Hematopoietic multipotent progenitor cell treated with erythropoietin and hydrocortisone succinate and interleukin-3 and kit ligand, for 6 days (in vitro differentiated cells): ENCODE measurements at places on chromosomes 2 and 18.
A peak's percentile ranks its signal among the peaks of the same experiment; 100 is the strongest.

GRCh38 chr2:158750458-158751125 is 44.5 kb upstream of the DAPL1 start:
- DNase-seq, result no peak

- peak; percentile 58 for DNase-seq
Measured at GRCh38 chr18:54558609-54559585, 32.1 kb upstream of the DYNAP start.

- DNase-seq, result no peak
Measured at GRCh38 chr2:199195927-199196502, 261.7 kb downstream of the SATB2 start.

DNA sequence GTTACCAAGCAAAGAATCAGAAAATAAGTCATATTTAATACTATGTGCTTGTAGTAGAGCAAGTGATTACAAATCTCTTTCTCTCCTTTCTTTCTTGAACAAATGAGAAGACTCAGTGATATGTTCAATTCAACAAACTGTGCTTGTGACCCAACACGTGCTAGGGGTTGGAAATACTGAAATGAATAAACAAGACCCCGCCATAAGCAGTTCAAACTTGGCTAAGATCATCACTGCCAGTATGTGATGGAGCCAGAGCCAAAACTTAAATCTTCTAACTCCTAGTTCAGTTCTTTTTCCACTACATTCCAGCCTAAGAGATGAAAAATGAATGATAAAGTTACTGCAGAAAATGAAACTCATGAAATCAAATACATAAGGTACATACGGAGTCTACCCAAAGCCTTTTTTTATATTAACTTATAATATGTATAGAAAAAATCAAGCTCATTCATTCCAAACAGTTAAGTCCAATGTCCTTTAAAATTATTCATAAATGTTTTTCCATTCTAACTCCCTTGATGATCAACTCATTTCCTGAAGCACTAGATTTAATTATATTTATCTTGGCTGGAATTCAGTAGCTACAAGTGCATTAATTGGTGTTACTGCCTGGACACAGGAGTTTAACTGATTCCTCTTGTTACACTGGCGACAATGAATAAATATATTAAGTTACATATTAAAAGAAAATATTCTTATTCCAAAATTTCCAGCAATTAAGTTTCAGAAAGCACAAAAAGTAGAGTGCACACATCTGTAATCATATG is 36.0 kb downstream of the GALNT3 start:
- DNase-seq, result no peak

- DNase-seq, result no peak
Measured at GRCh38 chr2:190853531-190854383, 26.9 kb upstream of the GLS start.

DNA sequence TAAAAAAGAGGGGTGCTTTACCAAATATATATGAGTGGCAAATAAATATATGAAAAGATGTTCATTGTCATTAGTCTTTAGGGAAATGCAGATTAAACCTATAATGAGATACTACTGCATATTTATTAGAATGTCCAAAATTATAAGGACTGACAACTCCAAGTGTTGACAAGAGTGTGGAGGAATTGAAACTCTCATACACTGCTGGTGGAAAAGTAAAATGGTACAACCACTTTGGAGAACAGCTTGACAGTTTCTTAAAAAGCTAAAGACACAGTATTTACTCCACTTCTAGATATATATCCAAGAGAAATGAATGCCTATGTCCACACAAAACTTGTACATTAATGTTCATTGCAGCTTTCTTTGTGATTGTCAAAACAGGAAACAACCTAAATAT is 50.4 kb downstream of the PLEK start:
- DNase-seq, result no peak

- no peak for DNase-seq
Measured at GRCh38 chr18:11522992-11523391, 86.4 kb upstream of the SLC35G4 start.

DNA sequence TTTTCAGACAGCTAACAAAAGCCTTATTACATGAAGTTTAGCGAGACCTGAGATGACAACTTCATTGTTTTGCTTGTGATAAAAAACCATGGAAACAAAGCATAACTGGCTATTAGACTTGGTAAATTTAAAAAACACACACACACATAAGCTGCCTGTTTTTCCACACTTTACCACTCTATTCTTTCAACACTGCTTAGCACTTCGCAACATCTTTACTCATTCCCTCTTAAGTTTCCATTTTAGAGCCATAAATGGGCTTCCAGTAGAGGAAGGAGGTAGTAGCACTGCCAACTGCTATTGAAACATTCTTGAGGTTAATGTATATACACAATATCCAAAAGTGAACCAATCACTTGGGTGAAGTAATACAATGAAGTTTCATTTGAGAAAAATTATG is 54.1 kb downstream of the BAZ2B start:
- peak; percentile 12 for DNase-seq

DNA sequence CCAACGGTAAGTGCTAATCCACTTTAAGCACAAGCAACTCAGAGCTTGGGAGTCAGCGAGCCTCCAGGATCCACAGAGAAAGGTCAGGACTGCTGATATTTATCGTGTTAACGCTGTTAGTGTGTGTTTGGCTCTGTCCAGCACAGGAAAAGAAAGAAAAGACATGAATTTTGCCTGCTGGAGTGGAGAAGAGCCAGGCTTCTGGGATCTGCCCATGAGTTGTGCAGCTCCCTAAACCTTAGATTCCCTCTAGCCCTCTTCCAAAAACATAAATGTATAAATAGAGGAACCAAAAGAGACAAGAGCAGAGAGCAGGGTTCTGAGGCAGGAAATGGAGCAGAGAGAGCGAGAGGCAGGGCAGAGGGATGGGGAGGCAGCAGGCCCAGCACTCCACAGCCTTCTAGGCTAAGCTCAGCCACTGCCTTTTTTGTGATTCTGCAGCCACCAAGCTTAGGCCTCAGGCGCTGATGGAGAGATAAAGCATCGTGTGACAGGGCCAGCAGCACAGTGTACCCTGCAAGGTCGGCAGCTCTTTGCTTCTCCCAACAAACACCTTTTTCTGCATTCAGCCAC is 14.5 kb upstream of the MAT2A start:
- DNase-seq, result peak; percentile 75

- DNase-seq, result no peak
Measured at GRCh38 chr2:216289470-216289869, 82.8 kb downstream of the MARCHF4 start.

- peak; percentile 74 for DNase-seq
Measured at GRCh38 chr18:24176727-24177416, 38.0 kb downstream of the CABYR start.

DNA sequence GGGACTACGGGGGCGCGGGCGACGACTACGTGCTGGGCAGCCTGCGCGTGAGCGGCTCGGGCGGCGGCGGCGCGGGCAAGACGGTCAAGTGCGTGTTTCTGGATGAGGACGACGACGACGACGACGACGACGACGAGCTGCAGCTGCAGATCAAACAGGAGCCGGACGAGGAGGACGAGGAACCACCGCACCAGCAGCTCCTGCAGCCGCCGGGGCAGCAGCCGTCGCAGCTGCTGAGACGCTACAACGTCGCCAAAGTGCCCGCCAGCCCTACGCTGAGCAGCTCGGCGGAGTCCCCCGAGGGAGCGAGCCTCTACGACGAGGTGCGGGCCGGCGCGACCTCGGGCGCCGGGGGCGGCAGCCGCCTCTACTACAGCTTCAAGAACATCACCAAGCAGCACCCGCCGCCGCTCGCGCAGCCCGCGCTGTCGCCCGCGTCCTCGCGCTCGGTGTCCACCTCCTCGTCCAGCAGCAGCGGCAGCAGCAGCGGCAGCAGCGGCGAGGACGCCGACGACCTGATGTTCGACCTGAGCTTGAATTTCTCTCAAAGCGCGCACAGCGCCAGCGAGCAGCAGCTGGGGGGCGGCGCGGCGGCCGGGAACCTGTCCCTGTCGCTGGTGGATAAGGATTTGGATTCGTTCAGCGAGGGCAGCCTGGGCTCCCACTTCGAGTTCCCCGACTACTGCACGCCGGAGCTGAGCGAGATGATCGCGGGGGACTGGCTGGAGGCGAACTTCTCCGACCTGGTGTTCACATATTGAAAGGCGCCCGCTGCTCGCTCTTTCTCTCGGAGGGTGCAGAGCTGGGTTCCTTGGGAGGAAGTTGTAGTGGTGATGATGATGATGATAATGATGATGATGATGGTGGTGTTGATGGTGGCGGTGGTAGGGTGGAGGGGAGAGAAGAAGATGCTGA is 1.4 kb downstream of the SOX11 start:
- no peak for DNase-seq

GRCh38 chr2:468648-469336 is 180.9 kb upstream of the ALKAL2 start:
- no peak for DNase-seq

- DNase-seq, result no peak
Measured at GRCh38 chr2:156756516-156756915, 320.3 kb downstream of the GPD2 start.

- DNase-seq, result no peak
Measured at GRCh38 chr2:233690444-233690843, 2.2 kb upstream of the UGT1A6 start.

- DNase-seq, result no peak
Measured at GRCh38 chr2:225431105-225431863, 31.8 kb downstream of the NYAP2 start.

DNA sequence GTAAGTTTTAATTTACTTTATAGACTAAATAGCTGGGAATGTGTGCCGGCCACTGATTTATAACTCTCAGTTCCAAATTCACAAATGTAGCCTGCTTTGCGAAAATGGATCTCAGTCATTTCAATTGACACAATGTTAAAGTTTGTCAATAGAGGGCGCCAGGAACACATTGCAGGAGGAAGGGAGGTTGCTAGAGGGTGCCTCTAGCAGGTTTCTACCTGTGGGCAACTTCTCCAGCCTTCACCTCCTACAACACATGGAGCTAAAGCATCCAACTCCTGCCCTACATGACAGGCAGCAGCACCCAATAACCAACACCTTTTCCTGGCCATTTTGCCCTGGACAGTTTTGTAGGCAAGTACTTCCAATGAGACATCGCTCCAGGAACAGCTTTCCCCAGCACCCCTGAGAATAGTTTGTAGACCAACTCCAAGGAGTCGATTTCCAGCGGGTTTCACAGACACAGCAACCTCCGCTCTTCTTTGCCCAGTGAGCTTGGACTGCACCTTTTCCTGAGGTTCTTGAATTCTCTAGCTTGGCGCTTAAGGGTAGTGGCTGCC is 784.8 kb upstream of the CDH2 start:
- DNase-seq, result peak; percentile 67

GRCh38 chr18:23020555-23021294 is 87.6 kb downstream of the RBBP8 start:
- no peak for DNase-seq

GRCh38 chr2:236711440-236711839 is 141.8 kb downstream of the ACKR3 start:
- DNase-seq, result peak; percentile 6

DNA sequence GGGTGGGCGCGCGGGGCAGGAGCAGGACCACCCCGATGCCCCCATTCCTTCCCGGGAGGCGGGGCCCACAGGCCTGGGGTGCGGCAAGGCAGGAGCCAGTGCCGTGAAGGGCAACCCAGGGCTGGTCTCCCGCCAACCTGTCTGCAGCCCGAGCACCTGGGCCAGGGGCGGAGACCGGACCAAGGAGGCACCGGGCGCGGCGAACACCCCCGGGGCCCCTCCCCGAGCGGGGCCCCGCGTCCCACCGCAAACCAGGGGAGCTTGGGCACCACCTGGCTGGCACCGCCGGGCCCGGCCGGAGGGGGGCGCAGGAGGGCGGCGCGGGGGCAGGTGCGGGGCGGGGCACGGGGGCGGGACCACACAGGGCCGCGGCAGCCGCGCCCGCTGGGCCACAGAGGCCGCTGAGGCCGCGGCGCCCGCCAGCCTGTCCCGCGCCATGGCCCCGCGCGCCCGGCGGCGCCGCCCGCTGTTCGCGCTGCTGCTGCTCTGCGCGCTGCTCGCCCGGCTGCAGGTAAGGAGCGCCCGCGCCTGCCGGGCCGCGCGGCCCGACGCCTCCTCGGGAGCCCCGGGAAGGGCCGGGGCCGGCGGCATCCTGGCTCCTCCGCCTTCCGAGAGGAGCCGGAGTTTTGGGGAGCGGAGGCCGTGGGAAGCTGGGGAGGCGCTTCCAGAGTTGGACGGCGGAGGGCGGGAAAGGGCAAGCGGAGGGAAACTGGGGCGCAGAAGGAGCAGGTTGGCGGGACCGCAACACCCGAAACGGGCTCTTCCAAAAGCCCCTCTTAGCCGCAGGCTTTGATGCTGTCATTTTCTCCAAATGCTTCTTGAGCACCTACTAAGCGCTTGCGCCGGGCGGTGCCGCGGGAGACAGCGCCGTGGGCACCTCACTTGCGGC is at the start of gene TNFRSF11A:
Gene TNFRSF11A (plus strand): TSS at position 394 of the 889 bp plus-strand sequence. CDS start 43 bp downstream, at position 437.
- peak; percentile 61 for DNase-seq

GRCh38 chr2:109226622-109227021 is 97.6 kb downstream of the SH3RF3 start:
- DNase-seq, result no peak

DNA sequence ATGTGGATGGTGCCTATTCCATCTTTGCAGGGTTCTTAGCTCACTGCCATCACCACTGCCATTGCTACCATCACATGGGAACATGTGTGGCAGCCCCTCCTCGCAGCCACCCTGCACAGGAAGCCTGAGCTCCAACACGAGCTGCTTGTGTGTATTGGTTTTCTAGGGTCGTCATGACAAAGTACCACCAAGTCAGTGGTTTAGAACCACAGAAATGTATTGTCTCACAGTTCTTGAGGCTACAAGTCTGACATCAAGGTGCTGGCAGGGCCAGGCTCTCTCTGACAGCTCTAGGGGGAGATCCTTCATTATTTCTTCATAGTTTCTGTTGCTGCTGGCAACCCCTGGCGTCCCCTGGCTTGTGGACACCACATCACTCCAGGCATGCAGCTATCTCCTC is 10.3 kb upstream of the IL1R2 start:
- no peak for DNase-seq

GRCh38 chr2:173373290-173373689 is 18.6 kb downstream of the CDCA7 start:
- no peak for DNase-seq

DNA sequence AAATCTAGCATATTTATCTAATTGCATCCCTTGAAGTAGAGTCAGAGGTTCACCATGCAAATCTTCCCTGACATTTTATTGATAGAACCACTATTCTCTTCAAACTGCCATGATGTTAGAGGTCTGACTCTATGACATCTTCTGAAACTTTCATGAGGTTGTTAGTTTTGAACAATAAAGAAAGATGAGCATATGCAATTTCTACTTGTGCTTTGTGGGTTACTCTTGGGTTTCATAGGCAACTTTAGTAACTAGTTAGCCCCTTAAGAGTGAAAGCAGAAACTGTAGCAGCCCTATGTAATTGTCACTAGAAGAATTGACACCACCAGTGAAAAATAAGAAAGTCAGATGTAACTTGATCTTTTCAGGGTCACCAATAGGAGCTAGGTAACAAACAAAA is 53.1 kb upstream of the ZEB2 start:
- no peak for DNase-seq

DNA sequence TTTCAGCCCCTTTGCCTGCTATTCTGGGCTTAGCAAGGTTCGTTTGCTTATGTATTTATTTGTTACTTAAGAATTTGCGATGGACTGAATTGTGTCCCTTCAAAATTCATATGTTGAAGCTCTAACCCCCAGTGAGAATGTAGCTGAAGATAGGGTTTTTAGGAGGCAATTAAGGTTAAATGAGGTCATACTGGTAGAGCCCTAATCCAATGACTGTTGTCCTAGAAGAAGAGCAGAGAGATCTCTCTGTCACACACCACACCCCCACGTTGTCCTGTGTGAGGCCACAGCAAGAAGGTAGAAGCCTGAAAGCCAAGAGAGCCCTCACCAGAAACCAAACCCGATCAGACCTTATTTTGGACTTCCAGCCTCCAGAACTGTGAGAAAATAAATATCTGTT is 66.7 kb downstream of the KIAA1328 start:
- peak; percentile 31 for DNase-seq
